Endodermal cell (in vitro differentiated cells): ENCODE measurements at places on chromosomes 6 and 20.

DNA sequence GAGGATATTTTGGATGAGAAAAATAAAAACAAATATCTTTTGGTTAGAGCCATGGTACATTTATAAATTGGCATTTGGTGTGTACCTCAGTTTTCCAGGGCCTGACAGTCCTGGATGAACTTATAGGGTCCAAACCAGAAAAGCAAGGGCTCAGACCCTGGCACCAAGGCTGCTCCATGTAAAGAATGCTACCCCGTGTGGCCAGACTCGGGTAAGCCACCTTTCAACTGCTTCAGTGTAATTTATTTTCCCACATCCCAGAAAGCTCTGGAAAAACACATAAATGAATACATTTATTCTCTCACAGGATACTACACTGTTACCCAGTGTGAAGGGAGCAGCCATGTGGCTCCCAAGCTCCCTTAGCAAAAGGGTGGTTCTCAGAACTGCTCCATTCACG is 13.8 kb downstream of the MRPL14 start:
- no peak for DNase-seq
- H3K4me3 ChIP-seq = no peak overlapping the region
- peaks cover 82% of the 10 kb centered on the region for H3K36me3 ChIP-seq
- H3K4me1 ChIP-seq = no peaks in the 10 kb centered on the region
- no peaks in the 10 kb centered on the region for H3K27me3 ChIP-seq
- H3K27ac ChIP-seq = no peak overlapping the region

DNA sequence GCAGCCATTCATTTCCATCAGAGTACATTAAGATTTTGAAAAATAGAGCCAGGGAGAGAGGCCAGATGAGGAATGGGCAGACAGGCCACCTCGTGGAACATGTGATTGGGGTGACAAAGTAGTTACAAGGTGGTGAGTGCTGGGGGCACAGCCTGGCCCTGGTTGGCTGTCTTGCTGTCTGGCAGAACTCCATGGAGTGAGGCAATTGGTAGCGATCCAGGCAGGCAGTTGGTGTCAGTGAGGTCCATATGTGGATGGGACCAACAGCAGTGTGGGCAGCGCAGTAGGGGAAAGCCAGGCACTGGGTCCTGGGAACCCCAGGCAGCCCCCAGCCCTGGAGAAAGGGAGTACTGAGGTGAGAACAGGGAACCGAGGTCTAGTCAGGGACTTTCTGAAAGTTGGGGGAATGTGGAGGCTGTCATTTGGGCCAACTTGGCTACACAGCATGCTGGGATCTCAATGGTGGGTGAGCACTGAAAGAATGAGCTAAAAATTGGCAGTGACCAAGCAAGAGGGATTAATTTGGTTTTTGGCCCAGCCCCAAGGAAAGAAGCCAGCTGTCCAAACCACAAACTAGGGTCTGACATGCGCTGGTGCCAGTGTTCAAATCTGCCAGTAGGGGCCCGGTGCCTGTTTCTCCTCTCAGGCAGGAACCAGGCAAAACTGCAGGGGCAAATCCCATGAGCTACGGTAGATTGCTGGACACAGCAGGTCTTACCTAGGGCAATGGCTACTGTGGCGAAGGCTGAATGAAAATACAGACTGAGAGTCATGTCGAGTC is 61.4 kb upstream of the E2F3 start:
- no peak overlapping the region for H3K27ac ChIP-seq
- no peak for DNase-seq
- H3K4me1 ChIP-seq = peaks cover 5% of the 10 kb centered on the region
- no peak overlapping the region for H3K4me3 ChIP-seq

DNA sequence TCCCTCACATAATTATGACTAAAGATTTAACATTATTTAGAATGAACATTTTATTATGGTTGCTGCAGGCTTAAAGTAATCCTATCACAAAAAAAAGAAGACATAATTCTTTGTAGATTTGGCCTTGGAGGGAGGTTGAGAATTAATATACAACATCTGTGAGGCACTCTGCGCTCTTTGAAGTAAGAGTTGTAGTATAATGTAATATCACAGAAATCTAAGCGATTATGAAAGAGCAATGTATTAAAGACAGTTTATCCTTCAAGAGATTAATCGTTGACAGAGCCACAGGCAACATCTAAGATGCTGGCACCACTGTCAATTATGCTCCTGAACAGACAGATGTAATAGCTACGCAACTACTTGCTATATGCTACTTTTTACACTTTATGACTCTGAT is 946.8 kb downstream of the GRIK2 start:
- no peaks in the 10 kb centered on the region for H3K27me3 ChIP-seq
- no peak overlapping the region for H3K4me3 ChIP-seq
- H3K4me1 ChIP-seq = no peaks in the 10 kb centered on the region
- H3K27ac ChIP-seq = no peak overlapping the region

- no peaks in the 10 kb centered on the region for H3K36me3 ChIP-seq
- H3K4me1 ChIP-seq = no peaks in the 10 kb centered on the region
- H3K27ac ChIP-seq = no peak overlapping the region
- H3K4me3 ChIP-seq = no peak overlapping the region
- no peaks in the 10 kb centered on the region for H3K27me3 ChIP-seq
These were observed 656.1 kb downstream of the COL12A1 start for GRCh38 chr6:74549746-74550145.

DNA sequence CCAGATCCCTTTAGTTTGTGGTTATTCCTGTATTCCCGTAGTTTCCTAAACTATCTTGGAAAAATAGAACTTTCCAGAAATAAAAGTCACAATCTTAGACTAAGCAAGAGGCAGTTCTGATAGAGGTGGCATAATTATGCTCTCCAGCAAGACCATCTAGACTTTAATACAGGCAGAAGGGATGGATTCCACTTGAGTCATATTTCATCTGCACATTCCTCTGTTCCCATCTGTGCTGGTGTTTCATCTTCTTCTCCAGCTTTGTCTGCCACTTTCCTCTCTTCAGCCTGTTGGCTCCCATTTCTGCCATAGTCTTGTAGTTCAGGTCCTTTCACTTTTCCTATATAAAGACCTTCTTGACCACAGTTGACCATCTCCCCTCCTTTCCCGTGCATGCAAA is 102.9 kb downstream of the SOBP start:
- no peaks in the 10 kb centered on the region for H3K4me1 ChIP-seq
- H3K4me3 ChIP-seq = no peak overlapping the region
- DNase-seq = no peak
- H3K27ac ChIP-seq = no peak overlapping the region
- H3K36me3 ChIP-seq = no peaks in the 10 kb centered on the region
- H3K27me3 ChIP-seq = no peaks in the 10 kb centered on the region

DNA sequence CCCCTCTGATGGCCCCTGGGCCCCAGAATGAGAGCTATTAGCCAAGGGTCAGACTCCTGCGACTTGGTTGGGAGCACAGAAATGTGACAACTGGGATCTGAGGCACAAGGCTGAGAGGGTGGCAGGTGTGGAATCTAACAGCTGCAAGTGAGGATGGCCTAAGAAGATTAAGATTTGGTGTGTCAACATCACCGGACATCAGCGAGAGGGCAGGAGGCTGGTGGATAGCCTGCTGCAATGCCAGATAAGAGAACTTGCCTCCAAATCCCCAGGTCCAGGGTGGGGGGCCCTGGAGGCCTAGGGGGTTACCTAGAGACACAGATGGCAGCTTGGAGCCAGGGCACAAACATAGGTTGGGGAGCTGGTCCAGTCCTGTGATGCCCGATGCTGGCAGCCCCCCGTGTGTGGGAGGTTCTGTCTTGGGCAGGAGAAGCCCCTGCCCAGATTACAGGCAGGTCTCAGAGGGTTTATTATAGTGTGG is 155.8 kb downstream of the GRM4 start:
- DNase-seq = peak; percentile 58
- H3K4me1 ChIP-seq = peaks cover 27% of the 10 kb centered on the region
- H3K4me3 ChIP-seq = no peak overlapping the region
- peaks cover 35% of the 10 kb centered on the region for H3K27me3 ChIP-seq
- no peak overlapping the region for H3K27ac ChIP-seq

DNA sequence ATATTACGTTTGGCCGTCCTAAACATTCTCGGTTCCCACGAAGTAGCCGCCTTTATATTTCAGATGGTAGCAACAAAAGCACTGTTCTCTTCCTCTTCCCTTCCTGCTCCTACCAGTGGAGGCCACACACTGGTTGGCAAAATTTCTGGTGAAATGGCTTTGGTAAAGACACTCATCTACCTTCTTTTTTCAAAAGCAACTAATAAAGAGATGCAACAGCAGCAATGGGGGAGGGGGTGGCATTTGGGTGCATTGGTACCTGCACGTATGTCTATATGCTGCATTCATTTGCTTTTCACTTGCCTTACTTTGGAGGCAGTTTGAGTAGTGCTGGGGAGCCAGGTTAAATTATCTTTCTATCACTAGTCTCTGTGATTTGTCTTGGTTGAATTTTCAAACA is 6.0 kb downstream of the POU3F2 start:
- peaks cover 4% of the 10 kb centered on the region for H3K4me1 ChIP-seq
- H3K36me3 ChIP-seq = no peaks in the 10 kb centered on the region
- no peak overlapping the region for H3K4me3 ChIP-seq
- no peak overlapping the region for H3K27ac ChIP-seq
- peaks cover 100% of the 10 kb centered on the region for H3K27me3 ChIP-seq

DNA sequence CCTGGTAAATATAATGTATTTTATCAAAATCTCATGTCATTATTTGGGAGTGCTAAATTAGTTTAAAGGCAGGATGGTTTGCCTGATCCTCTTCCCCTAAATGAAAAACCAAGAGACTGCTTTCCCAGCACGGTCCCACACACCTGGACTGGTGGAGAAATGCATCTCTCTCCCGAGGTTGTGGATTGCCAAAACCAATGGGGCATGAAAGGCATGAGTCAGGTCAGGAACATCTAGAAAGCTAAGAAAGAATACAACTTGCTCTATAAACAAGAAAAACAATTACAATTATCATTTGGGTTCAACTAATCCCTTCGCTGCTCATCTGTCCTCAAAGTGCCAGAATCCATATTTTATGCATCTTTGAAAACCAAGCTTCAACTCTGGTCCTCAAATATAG is 308.3 kb upstream of the IRAK1BP1 start:
- no peak overlapping the region for H3K4me3 ChIP-seq
- no peak for DNase-seq
- H3K27me3 ChIP-seq = no peaks in the 10 kb centered on the region
- H3K27ac ChIP-seq = no peak overlapping the region
- H3K4me1 ChIP-seq = no peaks in the 10 kb centered on the region
